PC-9 (cell line): ENCODE measurements at places on chromosomes 1 and 21.
A peak's percentile ranks its signal among the peaks of the same experiment; 100 is the strongest.

- H3K4me3 ChIP-seq = no peak overlapping the region
- H3K27me3 ChIP-seq = peaks cover 39% of the 10 kb centered on the region
- DNase-seq = no peak
- no peaks in the 10 kb centered on the region for H3K36me3 ChIP-seq
- H3K27ac ChIP-seq = no peak overlapping the region
These were observed 216.5 kb upstream of the VAMP3 start for GRCh38 chr1:7554385-7555235.

- no peak for DNase-seq
- no peak overlapping the region for H3K27ac ChIP-seq
- no peaks in the 10 kb centered on the region for H3K4me1 ChIP-seq
- no peaks in the 10 kb centered on the region for H3K36me3 ChIP-seq
- H3K4me3 ChIP-seq = no peak overlapping the region
These were observed 52.1 kb downstream of the ADCY10 start for GRCh38 chr1:167861664-167862381.

DNA sequence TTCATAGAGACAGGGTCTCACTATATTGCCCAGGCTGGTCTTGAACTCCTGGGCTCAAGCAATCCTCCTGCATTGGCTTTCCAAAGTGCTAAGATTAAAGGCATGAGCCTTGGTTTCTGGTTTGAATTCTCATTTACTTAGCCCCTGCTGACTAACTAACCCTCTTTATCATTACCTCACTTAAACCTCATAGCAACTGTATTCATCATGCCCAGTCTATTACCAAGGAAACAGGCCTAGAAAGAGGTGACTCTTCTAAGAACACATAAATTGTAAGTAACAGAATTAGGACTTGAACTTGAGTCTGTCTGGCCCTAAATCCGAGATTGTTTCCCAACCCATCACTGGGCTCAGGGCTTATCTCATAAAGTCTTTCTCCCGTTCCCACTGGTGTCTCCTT lies 44.2 kb downstream of the TMEM53 start:
- no peak overlapping the region for H3K27ac ChIP-seq
- DNase-seq = no peak
- peaks cover 44% of the 10 kb centered on the region for H3K4me1 ChIP-seq

DNA sequence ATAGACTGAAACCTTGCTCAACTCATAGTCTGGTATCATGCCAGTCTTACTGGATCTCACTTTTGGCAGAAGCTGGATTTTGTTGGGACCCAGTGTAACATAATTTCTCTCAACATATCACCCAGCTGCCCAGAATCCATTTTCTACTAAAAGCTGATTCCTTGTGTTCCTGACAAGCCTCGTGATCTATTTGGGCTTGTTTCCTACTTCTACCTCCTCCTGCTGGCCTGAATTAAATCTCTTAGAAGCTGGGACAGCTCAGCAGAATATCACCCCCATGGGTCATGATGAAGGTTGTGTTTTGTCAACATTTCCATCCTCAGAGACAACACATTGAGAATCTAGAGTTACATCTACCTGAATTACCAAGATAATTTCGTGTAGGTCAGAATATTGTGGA lies 7.7 kb downstream of the GOLT1A start:
- H3K4me3 ChIP-seq = no peak overlapping the region
- no peaks in the 10 kb centered on the region for H3K36me3 ChIP-seq
- peaks cover 25% of the 10 kb centered on the region for H3K4me1 ChIP-seq
- H3K27ac ChIP-seq = no peak overlapping the region
- H3K27me3 ChIP-seq = no peaks in the 10 kb centered on the region

GRCh38 chr1:182163821-182164223 lies 102.3 kb upstream of the ZNF648 start:
- no peaks in the 10 kb centered on the region for H3K36me3 ChIP-seq
- no peaks in the 10 kb centered on the region for H3K27me3 ChIP-seq
- H3K4me3 ChIP-seq = no peak overlapping the region
- DNase-seq = no peak
- no peaks in the 10 kb centered on the region for H3K4me1 ChIP-seq

GRCh38 chr1:58597076-58597475 lies 20.0 kb upstream of the TACSTD2 start:
- H3K27ac ChIP-seq = peak overlapping the region; percentile 40
- H3K4me1 ChIP-seq = peaks cover 25% of the 10 kb centered on the region
- H3K36me3 ChIP-seq = no peaks in the 10 kb centered on the region

DNA sequence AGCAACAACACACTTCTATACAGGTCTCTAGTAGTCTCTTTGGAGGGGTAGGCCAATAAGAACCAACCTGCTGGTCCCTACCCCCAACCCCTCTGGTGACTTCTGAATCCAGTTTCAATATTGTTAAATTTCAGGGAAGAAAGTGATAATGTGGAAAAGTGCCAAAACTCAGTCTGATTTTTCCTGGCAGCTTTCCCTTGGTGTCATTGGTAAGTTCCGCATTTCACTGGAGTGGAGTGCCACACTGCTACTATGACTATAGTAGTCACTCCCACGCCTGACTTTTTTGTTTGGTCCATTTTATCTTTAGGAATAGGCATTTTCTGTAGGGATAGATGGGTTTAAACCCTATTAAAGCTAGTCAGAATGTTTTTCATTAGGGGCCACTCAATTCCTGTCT lies 5.7 kb upstream of the ARID1A start:
- no peaks in the 10 kb centered on the region for H3K27me3 ChIP-seq
- H3K4me3 ChIP-seq = no peak overlapping the region
- H3K4me1 ChIP-seq = peaks cover 27% of the 10 kb centered on the region
- DNase-seq = no peak

GRCh38 chr21:45482899-45483821 lies 59.1 kb downstream of the SLC19A1 start:
- no peaks in the 10 kb centered on the region for H3K4me1 ChIP-seq
- no peak for DNase-seq
- no peak overlapping the region for H3K4me3 ChIP-seq
- no peaks in the 10 kb centered on the region for H3K27me3 ChIP-seq
- no peaks in the 10 kb centered on the region for H3K36me3 ChIP-seq
- no peak overlapping the region for H3K27ac ChIP-seq

DNA sequence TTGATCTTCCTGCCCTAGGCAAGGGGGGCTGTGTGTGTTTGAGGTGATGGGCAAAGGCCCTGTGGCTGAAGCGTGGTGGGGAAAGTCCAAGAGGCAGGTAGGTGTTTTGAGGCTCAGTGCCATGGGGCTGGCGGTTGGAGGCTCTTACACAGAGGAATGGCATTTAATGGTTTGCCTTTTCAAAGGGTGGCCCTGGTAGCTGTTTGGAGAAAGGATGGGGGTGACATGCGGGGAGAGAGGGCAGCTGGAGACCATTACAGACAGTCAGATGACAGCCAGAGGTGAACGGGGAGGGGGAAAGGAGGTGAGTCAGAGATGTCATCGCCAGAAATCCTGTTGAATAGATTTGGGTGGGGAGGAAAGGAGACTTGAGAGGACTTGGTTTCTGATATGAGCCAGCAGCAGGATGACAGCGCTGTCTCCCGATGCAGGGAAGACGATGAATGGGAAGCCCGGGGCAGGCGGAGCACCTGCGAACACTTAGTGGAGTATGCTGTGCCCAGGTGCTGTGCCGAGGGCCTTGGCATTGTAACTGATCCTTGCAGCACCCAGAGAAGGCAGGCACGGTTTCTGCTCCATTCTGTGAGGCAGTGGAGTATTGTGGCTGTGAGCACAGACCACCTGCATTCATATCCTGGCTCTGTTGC lies 56.3 kb downstream of the MAN1C1 start:
- no peak overlapping the region for H3K4me3 ChIP-seq
- H3K4me1 ChIP-seq = no peaks in the 10 kb centered on the region
- H3K27me3 ChIP-seq = no peaks in the 10 kb centered on the region
- no peak for DNase-seq
- no peak overlapping the region for H3K27ac ChIP-seq

DNA sequence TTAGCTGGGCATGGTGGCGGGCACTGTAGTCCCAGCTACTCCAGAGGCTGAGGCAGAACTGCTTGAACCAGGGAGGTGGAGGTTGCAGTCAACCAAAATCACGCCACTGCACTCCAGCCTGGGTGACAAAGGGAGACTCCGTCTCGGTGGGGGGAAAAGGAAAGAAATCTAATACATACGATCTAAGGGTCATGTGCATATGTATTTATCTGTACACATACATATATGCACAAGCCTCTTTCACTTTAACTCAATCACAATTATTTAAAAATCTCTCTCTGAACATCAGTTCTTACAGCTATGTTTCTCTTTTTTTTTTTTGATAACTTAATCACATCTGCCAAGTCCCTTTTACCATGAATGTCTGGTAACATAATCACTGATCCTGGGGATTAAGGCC lies 34.7 kb downstream of the EVA1C start:
- no peak for DNase-seq
- H3K27me3 ChIP-seq = no peaks in the 10 kb centered on the region
- H3K4me1 ChIP-seq = no peaks in the 10 kb centered on the region
- H3K4me3 ChIP-seq = no peak overlapping the region
- H3K36me3 ChIP-seq = no peaks in the 10 kb centered on the region
- no peak overlapping the region for H3K27ac ChIP-seq

- H3K27me3 ChIP-seq = no peaks in the 10 kb centered on the region
- 0 out of 2 replicates have a peak overlapping the region, but pooled peaks have one; percentile 19 for H3K27ac ChIP-seq
- H3K36me3 ChIP-seq = peaks cover 17% of the 10 kb centered on the region; the same call in 1 of the 2 replicates
- no peak overlapping the region for H3K4me3 ChIP-seq
These were observed 82.3 kb downstream of the NOTCH2 start for GRCh38 chr1:119987112-119987511.

- H3K27me3 ChIP-seq = no peaks in the 10 kb centered on the region
- no peak overlapping the region for H3K4me3 ChIP-seq
- H3K4me1 ChIP-seq = no peaks in the 10 kb centered on the region
- no peaks in the 10 kb centered on the region for H3K36me3 ChIP-seq
These were observed 231.7 kb upstream of the AJAP1 start for GRCh38 chr1:4422504-4423289.

- H3K27ac ChIP-seq = no peak overlapping the region
- H3K36me3 ChIP-seq = no peaks in the 10 kb centered on the region
- H3K27me3 ChIP-seq = no peaks in the 10 kb centered on the region
- DNase-seq = peak; percentile 49
These were observed 13.1 kb downstream of the KRTAP13-1 start for GRCh38 chr21:30408782-30409494.

DNA sequence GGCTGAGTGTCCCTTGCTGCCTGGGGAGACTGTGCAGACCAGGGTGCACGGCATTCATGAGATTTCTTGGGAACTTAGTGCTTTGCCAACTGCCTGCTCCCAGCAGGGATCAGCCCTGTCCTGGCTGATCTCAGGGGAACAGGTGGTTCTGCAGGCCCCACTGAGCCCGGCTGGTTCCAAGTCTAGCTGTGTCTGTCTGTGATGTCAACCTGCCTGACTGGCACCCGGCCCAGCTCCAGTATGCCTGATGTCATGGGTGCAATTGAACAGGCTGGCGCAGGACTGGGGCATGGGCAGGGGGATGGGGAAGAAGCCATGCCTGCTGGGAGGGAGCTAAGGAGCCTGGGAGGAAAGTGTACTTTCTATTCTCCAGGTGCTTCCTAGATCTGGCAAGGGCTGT lies 227.1 kb downstream of the GRIK3 start:
- no peaks in the 10 kb centered on the region for H3K36me3 ChIP-seq
- H3K27me3 ChIP-seq = peaks cover 39% of the 10 kb centered on the region
- H3K27ac ChIP-seq = no peak overlapping the region
- H3K4me3 ChIP-seq = no peak overlapping the region
- no peak for DNase-seq
- peaks cover 7% of the 10 kb centered on the region for H3K4me1 ChIP-seq

- no peaks in the 10 kb centered on the region for H3K36me3 ChIP-seq
- peak overlapping the region; percentile 57 for H3K27ac ChIP-seq
- H3K4me3 ChIP-seq = peak overlapping the region; percentile 87
- H3K4me1 ChIP-seq = peaks cover 45% of the 10 kb centered on the region
These were observed 1.0 kb downstream of the PLPP3 start for GRCh38 chr1:56578138-56578962.

GRCh38 chr1:97505289-97505688 lies 415.5 kb downstream of the DPYD start:
- H3K4me3 ChIP-seq = no peak overlapping the region
- H3K36me3 ChIP-seq = no peaks in the 10 kb centered on the region
- no peaks in the 10 kb centered on the region for H3K4me1 ChIP-seq
- DNase-seq = no peak
- no peak overlapping the region for H3K27ac ChIP-seq

DNA sequence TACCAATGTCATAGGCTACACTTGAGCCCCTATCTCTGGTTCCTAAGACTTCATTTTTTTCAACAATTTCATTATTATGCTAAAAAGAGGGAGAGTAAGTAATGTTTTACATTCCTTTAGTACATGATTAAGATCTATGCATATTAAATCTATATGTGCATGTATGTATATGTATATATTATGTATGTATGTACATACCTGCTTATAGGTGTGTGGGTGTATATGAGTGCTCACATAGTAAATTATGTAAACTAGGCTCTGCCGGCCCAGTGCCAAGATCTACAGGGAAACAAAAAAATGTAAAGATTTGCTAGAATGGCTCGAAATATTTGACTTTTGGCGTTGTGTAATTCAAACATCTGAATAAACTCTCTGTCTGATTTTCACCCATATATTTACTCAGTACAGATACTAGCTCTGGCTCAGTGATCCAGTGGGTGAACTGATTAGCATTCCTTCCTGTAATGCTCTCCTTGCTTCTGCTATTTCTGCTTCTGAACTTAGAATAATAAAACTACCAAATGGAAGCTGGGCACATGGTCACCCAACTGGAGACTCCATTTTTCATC lies 113.1 kb upstream of the FGGY start:
- no peak for DNase-seq
- H3K27ac ChIP-seq = no peak overlapping the region
- H3K27me3 ChIP-seq = no peaks in the 10 kb centered on the region
- H3K4me3 ChIP-seq = no peak overlapping the region

GRCh38 chr1:212951126-212951946 lies 995 bp downstream of the VASH2 start:
- no peak overlapping the region for H3K4me3 ChIP-seq
- peaks cover 20% of the 10 kb centered on the region for H3K27me3 ChIP-seq
- H3K27ac ChIP-seq = no peak overlapping the region
- DNase-seq = no peak
- no peaks in the 10 kb centered on the region for H3K4me1 ChIP-seq

DNA sequence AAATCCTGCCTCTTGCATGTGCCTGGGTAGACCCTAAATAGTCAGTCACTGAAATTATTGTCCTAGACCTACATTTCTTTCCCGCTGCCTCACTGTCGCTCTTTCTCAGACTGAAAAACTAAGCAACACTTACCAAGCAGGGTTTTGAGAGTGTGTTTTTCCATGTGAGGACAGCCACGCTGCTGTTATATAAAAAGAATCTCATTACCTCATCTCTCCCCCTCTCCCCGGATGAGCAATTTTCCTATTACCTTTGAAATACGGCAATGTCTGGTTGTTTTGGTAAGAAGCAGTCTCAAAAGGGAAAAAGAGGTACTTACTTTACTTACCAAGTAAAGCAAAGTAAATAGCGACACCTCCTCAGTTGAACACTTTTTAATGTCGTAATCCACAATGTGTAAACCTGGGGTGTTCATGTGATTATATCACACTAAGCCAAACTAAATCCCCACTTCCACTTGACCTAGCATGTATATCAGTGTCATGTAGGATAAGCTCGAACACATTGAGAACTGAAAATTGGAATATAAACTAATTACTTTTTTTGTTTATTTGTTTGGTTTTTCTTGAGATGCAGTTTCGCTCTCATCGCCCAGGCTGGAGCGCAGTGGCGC lies 12.2 kb upstream of the VN1R5 start:
- no peak for DNase-seq
- H3K36me3 ChIP-seq = no peaks in the 10 kb centered on the region
- H3K27me3 ChIP-seq = no peaks in the 10 kb centered on the region
- no peaks in the 10 kb centered on the region for H3K4me1 ChIP-seq

GRCh38 chr1:101183388-101183699 lies 53.5 kb upstream of the S1PR1 start:
- H3K4me1 ChIP-seq = no peaks in the 10 kb centered on the region; the same call in 1 of the 2 replicates
- no peaks in the 10 kb centered on the region for H3K27me3 ChIP-seq
- H3K36me3 ChIP-seq = no peaks in the 10 kb centered on the region
- DNase-seq = no peak
- H3K27ac ChIP-seq = no peak overlapping the region
